ENCODE measurements at places on chromosomes 12 and 14. TPM values are rescaled to one million over a fixed set of nuclear protein-coding genes. Genes with fewer than 3 reads are reported as not detected.
A peak's percentile ranks its signal among the peaks of the same experiment; 100 is the strongest.

PSMC1 gene
- 133 TPM for total RNA-seq

DNA sequence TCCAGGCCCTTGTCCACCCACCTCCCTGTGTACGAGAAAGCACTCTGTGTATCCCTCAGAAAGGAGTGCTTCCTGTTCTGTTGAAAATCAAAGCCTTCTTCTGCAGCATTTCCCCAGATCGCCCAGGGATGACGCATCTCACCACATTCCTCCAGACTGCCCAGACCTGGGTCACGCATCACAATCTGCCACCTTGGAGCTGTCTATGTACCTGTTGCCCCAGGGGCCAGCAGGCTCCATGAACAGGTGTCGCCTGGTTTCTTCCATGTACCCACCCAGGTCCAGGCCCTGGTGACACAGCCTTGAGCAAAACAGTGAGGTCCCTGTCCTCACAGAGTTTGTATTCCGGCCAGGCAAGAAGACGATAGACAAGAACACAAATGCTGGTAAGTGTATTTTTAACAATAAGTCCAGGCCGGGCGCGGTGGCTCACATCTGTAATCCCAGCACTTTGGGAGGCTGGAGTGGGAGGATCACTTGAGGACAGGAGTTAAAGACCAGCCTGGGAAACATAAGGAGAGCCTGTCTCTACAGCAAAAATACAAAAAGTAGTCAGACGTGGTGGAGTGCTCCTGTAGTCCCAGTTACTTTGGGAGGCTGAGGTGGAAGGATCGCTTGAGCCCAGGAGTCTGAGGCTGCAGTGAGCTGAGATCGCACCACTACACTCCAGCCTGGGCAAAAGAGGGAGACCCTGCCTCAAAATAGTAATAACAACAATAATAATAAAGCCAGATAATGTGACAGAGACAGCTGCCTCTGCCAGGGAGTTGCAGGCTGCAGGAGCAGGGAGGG, 6.8 kb upstream of the PPP1R13B start:
- no peak overlapping the region for H3K4me3 ChIP-seq
- H3K36me3 ChIP-seq = no peaks in the 10 kb centered on the region
- no peak for DNase-seq
- H3K27ac ChIP-seq = no peak overlapping the region
- no peaks in the 10 kb centered on the region for H3K27me3 ChIP-seq
- H3K4me1 ChIP-seq = no peaks in the 10 kb centered on the region

GRCh38 chr14:100364403-100364802, 41.3 kb downstream of the SLC25A47 start:
- H3K27me3 ChIP-seq = no peaks in the 10 kb centered on the region
- H3K4me3 ChIP-seq = no peak overlapping the region
- H3K4me1 ChIP-seq = no peaks in the 10 kb centered on the region
- no peak for DNase-seq
- H3K36me3 ChIP-seq = peaks cover 16% of the 10 kb centered on the region

DNA sequence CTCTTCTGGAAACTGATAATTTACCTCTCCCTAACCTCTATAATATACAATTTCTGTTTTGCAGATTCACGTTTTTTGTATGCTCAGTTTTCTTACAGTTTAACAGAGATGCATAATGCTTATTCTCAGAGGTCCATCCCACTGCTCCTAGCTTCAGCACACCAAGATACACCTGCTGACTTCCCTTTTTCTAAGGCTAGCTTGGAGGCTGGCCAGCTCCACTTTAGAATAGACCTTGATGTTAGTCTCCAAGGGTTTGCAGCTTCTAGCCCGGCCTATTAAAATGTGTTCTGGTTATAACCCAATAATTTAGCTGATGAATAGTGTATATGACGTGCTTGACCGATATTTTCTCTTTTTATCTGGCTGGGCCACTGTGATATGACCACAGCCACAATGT, 261.2 kb downstream of the EGLN3 start:
- no peaks in the 10 kb centered on the region for H3K36me3 ChIP-seq
- no peaks in the 10 kb centered on the region for H3K4me1 ChIP-seq
- no peak for DNase-seq

DNA sequence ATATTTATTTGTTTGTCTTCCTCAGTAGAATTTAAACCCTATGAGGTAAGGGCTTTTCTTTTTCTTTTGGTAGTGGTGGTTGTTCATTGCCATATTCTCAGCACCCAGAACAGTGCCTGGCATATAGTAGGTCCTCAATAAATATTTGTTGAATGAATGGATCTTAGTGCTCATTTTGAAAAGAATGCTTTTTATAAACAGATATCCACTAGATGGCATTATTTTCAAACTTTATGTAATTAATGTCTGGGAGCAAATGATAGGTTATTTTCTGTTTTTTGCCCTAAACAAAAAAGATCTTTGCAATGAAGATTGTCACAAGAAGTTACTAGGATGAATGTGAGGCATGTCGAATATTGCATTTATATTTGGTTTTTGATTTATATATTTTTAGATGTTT, 64.1 kb downstream of the RAD51B start:
- no peak overlapping the region for H3K27ac ChIP-seq
- H3K36me3 ChIP-seq = no peaks in the 10 kb centered on the region
- DNase-seq = no peak
- no peaks in the 10 kb centered on the region for H3K27me3 ChIP-seq
- peaks cover 5% of the 10 kb centered on the region for H3K4me1 ChIP-seq

DNA sequence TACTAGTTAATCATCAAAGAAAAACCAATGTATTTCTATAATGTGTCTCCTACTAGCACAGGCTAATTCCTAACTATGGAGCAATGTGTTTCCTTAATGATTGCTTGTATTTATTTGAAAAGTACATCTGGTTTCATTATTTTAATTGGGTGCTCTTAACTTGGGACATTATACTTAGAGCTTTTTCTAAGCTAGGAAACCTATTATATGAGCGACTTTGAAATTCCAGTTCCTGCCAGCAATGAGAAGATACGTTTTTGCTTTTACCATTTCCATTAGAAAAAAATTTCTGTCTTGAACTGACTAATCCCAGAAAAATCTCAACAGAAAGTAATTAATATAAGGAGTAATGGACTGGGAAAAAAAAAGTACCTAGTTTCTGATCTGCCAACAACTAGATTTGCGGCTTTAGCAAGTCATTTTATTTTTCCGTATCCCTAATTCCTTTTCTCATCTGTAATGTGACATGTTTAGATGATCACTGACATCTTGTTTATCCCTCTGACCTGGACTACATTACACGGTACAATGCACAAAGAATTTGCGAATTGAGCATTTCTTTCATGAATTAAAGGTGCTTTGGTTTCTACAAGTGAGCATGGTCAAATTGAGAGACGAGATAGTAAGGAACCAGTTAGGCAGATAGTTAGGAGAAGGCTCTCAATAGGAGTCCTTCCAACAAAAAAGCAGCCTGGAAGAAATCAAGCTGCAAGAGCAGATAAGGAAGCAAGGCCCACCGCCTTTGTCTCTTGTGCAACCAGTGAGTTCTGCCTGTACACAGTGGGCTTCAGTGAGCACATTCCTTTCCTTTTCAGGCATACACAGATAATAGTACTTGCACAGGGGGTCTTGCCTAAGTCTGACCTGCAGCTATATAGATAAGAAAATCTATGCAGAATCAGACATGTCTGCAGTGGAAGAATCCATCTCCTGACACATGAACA, 1765.0 kb upstream of the FLRT2 start:
- no peak for DNase-seq
- no peak overlapping the region for H3K27ac ChIP-seq
- no peaks in the 10 kb centered on the region for H3K36me3 ChIP-seq
- no peaks in the 10 kb centered on the region for H3K27me3 ChIP-seq

GRCh38 chr14:34050606-34051005, 99.7 kb upstream of the EGLN3 start:
- no peak overlapping the region for H3K27ac ChIP-seq
- H3K36me3 ChIP-seq = no peaks in the 10 kb centered on the region
- no peak for DNase-seq
- H3K4me1 ChIP-seq = peaks cover 17% of the 10 kb centered on the region
- no peak overlapping the region for H3K4me3 ChIP-seq

GRCh38 chr12:120751389-120751788, 25.8 kb downstream of the ACADS start:
- H3K27ac ChIP-seq = no peak overlapping the region
- H3K36me3 ChIP-seq = no peaks in the 10 kb centered on the region
- H3K4me1 ChIP-seq = no peaks in the 10 kb centered on the region
- no peaks in the 10 kb centered on the region for H3K27me3 ChIP-seq

- H3K4me3 ChIP-seq = no peak overlapping the region
- H3K4me1 ChIP-seq = no peaks in the 10 kb centered on the region
- H3K27me3 ChIP-seq = no peaks in the 10 kb centered on the region
- no peak for DNase-seq
Observed at GRCh38 chr14:53836551-53836950, 120.1 kb downstream of the BMP4 start.

DNA sequence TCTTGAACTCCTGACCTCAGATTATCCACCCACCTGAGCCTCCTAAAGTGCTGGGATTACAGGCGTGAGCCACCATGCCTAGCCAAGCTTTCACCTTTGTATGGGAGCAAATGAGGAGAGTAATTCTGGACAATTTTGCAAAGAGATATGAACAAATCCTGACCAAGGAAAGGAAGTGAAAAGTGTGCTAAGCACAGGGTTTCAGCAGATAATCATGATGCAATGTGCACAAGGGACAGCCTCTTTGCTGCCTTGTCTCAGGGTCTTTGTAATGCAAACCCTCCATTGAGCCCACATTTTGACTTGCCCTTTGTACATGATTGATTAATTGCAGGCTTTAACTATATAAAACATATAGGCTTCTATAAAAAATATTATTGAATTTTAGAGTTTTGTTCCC, 9.2 kb upstream of the PYGL start:
- no peak overlapping the region for H3K27ac ChIP-seq
- H3K36me3 ChIP-seq = no peaks in the 10 kb centered on the region
- no peaks in the 10 kb centered on the region for H3K4me1 ChIP-seq
- no peak for DNase-seq

SLC6A12 gene
- 0.37 TPM for total RNA-seq

DNA sequence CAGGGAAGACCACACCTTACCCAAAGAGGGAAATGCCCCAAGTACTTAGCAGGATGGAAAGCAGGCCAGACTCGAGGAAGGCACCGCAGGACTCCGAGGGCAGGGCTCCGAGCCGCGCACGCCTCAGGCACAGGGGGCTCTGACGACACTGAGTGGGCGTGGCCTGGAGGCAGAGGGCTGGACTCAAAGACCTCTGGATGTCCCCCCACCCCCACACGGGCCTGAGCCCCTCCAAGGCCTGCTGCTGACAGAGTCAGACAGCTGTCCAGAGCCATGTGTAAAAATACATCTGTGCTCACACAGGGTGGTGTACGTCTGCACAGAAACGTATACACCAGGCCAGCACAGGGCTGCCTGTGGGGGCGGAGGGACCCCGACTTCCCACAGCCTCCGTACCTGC, 1.4 kb downstream of the AKT1 start:
- H3K27ac ChIP-seq = peak overlapping the region; percentile 38
- H3K4me3 ChIP-seq = peak overlapping the region; percentile 52
- no peak for DNase-seq
- peaks cover 4% of the 10 kb centered on the region for H3K36me3 ChIP-seq
- no peaks in the 10 kb centered on the region for H3K27me3 ChIP-seq

TOMM20L gene
- total RNA-seq = not detected

GUCY2C gene
- not detected for total RNA-seq

CTSG gene
- not detected for total RNA-seq

Measured in CD8-positive, alpha-beta memory T cell (primary cell).